ENCODE measurements at places on chromosomes 11 and 22.

DNA sequence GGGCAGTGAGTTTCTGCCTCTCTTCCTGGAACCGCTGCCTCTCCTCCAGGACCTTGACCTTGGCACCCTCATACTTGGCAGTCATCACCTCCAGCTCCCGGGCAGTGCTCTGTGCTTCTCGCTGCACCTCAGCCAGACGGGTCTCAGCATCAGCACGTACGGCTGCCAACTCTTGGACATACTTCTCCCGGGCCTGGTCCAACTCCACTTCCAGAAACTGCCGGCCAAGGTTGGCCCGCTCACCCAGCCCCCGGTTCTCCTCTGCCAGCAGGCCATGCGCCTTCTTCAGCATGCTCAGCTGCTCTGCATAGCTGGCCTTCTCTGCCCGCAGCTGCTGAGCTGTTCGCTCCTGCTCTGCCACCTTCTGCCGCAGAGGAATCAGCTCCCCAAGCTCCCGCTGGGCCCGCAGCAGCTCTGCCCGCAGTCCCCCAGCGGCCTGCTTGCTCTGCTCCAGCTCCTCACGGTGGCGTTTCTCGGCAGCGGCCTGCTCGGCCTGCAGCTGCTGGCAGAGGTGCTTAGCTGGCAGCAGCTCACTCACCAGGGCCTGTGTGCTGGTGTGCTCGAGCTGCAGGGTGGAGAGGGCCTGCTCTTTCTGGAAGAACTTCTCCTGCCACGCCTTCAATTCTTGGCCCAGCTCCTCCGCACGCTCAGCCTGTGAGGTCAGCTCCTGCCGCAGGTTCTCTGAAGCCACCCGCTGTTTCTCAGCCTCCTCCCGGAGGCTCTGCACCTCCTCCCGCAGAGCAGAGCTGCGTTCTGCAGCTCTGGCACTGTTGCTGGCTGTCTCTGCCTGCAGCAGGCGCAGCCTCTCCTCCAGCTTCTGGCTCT is 14.4 kb downstream of the IL18BP start:
- no peak for DNase-seq

DNA sequence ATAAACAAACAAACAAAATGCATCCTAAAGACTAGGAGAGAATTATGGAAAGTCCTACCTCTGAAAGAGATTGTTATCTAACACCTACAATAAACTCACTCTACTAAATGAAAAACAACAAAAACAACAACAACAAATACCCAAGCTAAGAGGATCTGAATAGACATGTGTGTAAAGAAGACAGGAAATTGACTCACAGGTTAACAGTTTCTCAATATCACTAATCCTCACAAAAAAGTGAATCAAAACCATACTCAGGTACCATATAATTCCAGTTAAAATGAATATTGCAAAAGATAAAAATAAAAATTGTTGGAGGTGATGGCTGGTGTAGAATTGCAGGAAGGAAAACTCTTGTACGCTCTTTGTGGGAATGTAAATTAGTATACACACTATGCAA is 110.4 kb upstream of the TOP3B start:
- no peak for DNase-seq

GRCh38 chr11:93784935-93785360 is 866 bp downstream of the MED17 start:
- DNase-seq = peak; percentile 20

DNA sequence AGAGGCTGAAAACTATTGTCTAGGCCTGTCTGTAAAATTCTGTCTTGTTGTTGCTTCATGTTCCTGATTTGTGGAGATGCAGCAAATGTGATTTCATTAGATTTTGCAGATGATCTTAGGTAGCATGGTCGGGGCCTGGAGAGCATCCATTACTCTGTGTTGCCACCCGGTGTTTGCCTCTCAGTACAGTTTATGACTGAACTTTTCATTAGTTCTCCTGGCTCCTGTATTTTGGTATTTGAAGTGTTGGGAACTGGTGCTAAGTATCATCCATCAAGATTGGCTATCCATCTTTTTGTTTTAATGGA is 7.7 kb downstream of the YWHAH start:
- peak; percentile 26 for DNase-seq

DNA sequence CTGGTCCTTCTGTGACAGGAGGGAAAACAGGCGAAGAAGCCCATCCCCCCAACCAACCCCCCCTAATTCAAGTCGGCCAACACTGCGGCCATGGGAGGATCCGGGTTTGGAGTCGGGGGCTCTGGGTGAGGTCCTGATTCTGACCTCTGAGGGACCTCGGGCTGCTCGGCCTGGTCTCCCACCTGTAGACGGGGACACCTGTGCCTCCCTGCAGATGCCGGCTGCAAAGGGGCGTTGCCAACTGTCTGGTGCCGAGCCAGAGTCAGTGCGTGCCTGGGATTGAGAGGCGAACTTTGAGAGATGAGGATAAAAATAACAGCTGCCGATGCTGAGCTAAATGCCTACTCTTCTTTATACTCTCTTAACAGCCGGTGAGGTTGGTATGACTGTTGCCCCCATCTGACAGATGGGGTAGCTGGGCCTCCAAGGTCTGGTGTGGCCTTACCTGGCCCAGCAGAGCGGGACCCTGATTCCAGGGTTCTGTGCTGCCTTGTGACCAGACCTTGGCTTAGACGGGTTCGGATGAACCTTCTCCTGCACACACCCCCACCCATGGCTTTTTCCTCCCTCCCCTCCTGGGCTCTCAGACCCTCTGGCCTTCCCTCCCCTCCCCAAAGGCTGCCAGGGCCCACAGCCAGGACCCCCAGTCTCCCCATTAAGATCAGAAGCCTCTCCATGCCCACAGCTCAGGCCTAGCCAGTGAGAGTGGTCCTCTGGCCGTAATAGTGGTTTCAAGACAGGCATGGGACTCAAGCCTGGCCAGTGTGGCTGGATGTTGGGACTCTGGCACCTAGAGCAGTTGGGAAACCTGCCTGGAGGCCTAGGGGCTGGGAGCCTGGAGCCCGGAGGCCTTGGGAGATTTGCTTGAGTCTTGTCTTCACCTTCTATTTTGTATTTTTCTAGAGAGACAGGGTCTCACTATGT is 41.7 kb downstream of the KCNJ4 start:
- no peak for DNase-seq

DNA sequence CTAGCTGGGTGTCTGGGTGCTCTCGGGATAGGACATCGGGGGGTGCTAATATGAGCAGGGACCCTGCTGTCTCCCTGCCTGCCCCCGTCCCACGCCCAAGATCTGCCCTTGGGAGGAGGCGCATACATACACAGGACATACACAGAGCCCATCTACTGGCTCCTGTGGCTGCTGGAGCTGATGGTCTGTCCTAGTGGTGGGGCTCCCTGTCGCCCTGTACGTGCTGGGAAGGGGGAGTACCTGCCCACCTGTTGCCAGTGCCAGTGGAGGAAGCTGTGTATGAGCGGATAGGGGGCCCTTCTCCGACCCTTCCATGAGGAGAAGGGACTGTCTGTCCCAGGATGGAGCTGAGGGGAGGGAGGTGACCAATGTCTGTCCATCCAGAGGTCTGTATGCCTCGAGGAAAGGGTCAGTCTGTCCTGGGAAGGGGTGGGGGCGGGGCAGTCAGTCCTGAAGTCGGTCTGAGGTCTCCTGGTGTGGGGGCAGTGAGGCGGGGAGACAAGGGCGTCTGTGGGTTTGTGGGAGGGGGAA is 952 bp downstream of the TBC1D10A start:
- no peak for DNase-seq

DNA sequence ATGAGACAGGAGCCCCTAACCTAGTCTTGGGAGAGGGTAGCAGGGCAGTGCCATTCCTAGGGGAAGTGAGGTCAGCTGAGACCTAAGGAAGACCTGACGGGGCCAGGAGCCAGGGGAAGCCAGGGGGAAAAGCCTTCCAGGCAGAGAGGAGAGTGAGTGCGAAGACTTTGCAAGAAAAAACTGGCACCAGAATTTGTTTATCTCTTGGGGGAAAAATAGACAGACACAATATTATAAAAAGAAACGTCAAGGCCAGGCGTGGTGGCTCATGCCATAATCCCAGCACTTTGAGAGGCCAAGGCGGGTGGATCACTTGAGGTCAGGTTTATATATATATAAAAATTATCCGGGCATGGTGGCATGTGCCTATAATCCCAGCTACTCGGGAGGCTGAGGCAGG is 26.9 kb upstream of the TESMIN start:
- DNase-seq = no peak

DNA sequence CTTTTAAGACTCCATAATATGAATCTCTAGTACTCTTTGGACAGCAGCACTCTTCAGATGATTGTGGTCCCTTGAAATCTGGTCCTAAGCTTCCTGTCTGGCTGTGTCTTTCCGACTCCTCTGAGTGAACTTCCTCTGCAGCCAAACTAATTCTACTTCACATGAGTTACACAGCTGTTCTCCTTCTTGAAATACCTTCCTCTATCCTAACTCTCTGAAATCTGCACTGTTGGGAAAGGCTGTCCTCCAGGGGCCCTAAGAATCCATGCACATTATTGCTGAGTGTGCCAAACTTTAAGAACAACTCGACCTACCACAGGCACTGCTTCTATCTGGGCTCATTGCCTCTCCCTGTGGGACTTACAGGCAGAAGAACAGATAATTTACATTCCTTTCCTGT is 217.3 kb upstream of the ARHGAP42 start:
- no peak for DNase-seq

- DNase-seq = peak; percentile 34
Measured at GRCh38 chr22:28442711-28443525, 236.7 kb downstream of the TTC28 start.

- no peak for DNase-seq
Measured at GRCh38 chr11:123357353-123357989, 72.6 kb upstream of the GRAMD1B start.

DNA sequence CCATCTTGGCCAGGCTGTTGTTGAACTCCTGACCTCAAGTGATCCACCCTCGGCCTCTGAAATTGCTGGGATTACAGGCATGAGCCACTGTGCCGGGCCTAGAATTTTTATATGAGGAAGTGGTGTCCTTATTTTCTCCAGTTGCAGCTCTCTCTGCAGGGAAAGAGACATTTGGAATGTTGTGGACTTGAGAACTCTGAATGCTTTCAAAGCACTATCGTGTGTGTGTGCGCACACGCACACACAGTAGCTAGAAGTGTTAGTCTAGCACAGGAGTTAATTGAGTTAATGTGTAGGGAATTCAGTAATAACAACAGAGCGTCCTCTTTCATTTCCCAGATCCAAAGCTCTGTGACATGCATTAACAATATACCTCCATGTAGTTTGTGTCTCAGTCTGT is 164.0 kb upstream of the RASSF10 start:
- no peak for DNase-seq

GRCh38 chr11:75475767-75476650 is 43.0 kb upstream of the KLHL35 start:
- peak; percentile 62 for DNase-seq

- no peak for DNase-seq
Measured at GRCh38 chr22:19579880-19580279, 55.7 kb upstream of the CLDN5 start.

- peak; percentile 92 for DNase-seq
Measured at GRCh38 chr11:13440100-13440855, 22.7 kb downstream of the BTBD10 start.

GRCh38 chr11:95299078-95299679 is 68.2 kb upstream of the SESN3 start:
- DNase-seq = no peak

- no peak for DNase-seq
Measured at GRCh38 chr22:20526305-20526627, 18.9 kb downstream of the MED15 start.

DNA sequence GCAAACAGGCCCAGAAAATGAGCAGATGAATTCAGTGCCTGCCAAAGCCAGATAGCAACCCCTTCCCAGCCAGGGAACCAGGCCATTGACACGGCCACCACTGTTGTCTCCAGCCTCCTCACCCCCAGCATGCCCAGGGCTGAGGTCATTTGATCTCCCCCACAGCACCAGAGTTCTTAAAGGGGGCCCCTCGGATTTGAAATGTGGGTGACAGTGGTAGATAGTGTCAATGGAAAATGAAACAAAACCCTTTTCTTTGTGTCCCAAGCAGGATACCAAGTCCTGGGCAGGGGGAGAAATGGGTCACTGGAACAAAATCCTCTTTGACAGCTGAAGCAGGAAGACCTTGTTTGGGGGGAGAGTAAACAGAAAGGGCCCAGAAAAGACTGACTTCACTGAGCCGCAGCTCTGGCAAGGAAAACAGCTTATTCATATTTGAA is 14.3 kb upstream of the ACCSL start:
- DNase-seq = no peak

- DNase-seq = no peak
Measured at GRCh38 chr11:121041072-121041471, 17.2 kb downstream of the TBCEL start.

Data from EL (cell line).